ENCODE measurements at places on chromosomes 3 and 15.

DNA sequence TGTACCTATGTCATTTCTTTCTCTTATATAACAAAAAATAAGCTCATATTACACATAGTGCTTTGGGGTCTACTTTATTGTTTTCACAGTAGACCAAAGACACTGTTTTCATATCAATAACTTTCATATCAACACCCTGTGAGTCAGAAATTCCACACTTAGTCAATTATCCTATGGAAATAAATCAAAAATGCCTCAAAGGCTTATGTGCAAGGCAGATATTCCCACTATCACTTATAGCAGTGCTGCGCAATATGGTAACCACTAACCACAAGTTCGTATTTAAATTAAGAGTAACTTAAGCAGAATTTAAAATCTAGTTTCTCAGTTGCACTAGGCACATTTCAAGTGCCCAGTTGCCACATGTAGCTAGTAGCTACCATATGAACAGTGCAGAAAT is 15.9 kb downstream of the SCG3 start:
- DNase-seq = no peak

DNA sequence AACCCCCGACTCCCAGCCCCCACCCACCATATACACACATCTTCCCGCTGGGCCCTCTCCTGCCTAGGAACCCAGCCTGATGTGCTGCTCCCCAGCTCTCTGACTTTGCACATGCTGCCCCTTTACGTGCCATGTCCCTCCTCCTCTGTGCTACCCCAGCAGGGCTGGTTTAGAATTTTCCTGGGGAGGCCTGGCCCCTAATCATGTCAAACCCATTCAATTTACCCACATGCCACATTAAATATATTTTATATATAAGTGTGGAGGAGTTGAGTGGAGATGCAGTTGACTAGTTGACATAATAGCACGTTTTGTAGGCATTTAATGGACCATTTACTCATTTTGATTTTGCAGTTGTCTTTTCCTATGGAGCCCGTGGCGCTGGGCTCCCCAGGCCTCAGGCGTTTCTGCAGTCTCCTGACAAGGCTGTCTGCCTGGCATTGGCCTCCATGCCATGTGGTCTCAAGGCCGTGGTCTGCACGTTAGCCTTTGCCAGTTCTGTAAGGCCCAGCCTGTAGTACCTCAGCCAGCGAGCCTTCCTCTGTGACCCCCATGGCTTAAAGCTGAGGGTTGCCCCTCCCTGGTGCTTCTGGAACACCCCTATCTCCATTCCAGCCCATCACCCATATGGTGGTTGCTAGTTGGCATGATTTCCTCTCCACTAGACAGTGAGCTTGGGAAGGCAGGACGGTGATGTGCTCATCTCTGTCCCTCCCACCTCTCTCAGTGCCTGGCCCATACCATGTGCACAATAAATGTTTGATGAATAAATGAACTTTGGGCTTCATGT is 155.8 kb downstream of the TLE3 start:
- DNase-seq = no peak

GRCh38 chr15:38225381-38225780 is 27.3 kb upstream of the SPRED1 start:
- no peak for DNase-seq

DNA sequence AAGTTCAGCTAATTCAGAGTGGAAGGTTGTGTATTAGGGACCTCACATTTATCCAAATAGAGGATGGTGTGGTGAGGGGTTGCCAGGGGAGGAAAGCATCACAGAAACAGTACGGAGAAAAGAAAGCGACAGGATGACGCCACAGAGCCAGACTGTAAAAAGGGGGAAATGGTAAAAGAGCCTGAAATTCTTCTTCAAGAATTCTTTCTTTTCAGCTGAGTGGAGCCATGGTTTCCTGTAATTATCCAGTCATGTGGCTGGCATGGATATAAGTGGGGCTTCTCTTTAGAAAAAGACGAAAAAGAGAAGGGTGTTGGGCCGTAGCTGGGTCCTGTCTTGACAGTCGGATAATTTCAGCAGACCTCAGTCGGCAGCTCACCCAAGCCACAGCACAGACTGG is 24.5 kb upstream of the PSMD6 start:
- no peak for DNase-seq

DNA sequence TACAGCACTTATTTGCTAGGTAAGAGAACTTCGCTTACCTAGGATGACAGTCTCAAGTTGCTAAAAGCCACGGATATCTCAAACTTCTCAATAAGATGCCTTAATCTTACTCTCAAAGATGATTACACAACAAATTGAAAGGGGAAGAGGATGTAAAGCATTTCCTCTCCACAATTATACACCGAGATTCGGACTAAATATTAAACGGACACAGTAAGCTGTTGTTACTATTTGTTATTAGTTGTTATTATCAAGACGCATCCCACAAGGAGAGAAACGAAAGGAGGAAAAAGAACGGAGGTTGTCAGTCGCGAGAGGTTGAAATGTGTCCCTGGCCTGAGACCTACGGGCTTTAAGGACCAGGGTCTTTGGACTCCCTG is 660 bp downstream of the ZNF106 start:
- DNase-seq = no peak

DNA sequence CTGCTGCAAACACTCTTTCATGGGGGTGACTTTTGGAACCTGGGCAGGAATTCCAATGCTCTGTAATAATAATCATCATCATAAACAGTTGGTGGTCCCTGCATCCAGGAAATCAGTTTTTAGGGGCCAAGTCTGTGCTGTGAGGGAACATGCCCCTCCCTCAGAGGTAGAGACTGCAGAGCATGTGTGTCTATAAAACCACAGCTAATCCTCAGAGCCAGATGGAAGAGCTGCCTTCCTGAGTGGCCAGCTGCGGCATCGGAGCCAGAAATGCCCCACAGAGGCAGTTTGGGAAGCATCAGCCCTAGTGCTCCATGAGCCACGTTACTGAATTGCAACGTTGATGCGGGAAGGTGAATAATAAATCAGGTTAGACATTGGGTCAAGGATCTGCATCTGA is 12.9 kb upstream of the TPM1 start:
- no peak for DNase-seq

DNA sequence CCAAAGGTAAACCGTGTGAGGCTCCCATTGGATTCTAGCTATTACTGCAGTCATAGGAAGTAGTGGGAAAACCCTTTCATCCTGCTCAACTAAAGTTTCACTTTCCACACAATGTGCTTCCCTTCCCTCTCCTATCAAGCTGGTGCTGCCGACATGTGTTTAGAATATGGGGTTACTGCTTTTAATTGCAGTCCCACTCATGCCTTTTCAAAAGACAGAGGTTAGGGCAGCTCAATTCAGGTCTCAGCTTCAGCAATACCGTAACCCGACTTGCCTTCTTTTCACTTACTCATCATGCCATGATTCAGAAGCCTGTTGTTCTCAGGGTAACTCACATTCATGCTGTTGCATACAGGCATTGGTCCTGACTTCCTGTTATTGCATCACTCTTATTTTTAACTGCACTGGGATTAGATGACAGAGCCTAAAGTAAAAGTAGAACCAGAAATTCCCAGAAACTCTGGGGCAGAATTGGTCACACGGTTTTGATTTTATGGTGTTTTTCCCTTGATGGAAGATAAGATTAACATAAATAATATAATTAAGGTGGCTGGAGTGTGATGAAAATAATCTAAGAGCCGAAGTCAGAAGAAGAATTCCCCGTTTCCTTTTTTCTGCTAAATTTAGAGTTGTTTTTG is 45.7 kb downstream of the C2CD4B start:
- DNase-seq = no peak
